ENCODE measurements at places on chromosomes 11 and 22.

DNA sequence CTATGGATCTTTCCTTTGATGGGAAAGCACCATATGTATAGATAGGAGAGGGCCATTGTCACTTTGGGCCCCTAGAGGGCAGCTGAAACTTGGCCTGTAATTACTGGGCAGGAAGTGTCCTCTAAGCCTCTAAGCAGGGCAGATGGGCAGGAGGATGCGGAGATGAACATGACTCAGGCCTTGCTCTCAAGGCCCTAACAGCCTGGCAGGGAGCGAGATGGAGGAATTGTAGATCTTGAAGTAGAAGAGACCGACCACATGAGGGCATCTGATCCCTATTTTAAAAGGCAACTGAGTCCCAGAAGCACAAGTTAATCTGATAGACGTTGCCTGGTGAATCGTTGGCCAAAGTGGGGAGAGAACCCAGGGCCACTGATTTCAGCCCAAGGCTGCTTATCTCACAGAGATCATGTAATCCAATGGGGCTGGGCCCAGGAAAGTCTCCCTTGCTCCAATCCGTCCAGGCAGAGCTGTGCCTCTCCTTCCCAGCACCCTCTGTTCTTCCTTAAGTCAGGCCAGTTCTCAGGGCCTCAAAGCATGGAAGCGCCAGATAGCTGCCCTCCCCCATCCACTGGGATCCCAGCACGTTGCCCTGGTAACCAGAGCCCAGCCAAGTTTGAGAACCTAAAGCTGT is 2.5 kb upstream of the SEPTIN3 start:
- DNase-seq = no peak

GRCh38 chr11:128520888-128521681 is 66.3 kb downstream of the ETS1 start:
- DNase-seq = no peak

DNA sequence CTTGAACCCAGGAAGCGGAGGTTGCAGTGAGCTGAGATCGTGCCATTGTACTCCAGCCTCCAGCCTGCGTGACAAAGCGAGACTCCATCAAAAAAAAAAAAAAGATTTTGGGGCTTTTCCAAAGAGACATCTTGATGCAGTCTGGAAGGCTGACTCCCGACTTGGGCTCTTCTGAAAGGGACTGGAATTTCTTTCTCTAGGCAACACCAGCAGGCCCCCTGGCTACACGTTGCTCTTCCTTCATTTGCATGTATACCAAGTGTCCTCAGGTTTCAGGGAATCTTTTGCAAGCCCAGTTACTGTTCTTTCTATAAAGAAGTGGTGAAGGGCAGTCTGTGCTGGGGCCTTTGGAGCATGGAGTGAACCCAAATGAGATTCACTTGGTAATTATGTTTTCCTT is 211.0 kb downstream of the GRIK4 start:
- DNase-seq = no peak

DNA sequence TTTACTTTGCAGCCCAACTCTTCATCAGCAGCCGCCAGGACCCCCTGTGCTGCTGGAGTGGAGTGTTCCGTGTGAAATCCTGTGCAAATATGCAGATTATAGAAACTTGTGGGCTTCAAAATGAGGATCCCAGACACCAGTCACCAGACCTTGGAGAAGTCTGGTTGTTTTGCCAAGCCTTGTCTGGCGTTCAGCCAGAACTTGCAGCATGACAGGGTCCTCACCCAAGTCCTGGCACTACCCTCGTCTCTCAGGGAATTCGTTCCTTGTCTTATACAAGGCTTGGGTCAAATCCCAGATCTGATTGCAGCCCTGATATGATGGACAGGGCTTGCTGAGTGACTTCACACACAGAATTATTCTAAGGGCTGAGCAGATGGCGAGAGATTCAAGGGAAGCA is 18.9 kb downstream of the SHISAL1 start:
- no peak for DNase-seq

DNA sequence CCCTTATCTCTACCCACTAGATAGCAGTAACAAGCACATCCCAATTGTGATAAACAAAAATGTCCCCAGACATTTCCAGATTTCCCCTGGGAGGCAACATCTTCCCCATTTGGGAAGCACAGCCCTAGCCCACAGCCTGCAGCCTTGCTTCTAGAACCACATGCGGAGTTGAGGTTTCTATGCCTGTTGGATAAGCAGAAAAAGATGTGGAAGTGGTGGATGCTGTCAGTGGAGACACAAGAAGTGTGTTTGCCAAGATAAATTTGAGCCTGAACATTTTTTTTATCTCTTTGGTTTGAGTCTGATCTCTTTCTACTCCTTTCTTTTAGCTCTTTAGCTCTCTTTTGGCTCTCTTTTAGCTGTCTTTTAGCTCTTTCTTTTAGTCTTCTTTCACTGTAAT is 884.5 kb downstream of the NTM start:
- DNase-seq = no peak

GRCh38 chr11:80519596-80520506 is 1079.0 kb upstream of the TENM4 start:
- DNase-seq = no peak

DNA sequence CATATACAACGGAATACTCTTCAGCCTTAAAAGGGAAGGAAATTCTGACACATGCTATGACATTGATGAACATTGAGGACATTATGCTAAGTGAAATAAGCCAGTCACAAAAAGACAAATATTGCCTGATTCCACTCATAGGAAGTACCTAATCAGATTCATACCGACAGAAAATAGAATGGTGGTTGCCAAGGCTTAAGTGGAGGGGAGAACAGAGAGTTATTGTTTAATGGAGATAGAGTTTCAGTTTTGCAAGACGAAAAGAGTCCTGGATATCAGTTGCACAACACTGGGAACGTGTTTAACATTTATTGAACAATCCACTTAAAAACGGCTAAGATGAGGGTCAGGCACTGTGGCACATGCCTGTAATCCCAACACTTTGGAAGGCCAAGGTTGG is 45.6 kb upstream of the HIPK3 start:
- DNase-seq = no peak

DNA sequence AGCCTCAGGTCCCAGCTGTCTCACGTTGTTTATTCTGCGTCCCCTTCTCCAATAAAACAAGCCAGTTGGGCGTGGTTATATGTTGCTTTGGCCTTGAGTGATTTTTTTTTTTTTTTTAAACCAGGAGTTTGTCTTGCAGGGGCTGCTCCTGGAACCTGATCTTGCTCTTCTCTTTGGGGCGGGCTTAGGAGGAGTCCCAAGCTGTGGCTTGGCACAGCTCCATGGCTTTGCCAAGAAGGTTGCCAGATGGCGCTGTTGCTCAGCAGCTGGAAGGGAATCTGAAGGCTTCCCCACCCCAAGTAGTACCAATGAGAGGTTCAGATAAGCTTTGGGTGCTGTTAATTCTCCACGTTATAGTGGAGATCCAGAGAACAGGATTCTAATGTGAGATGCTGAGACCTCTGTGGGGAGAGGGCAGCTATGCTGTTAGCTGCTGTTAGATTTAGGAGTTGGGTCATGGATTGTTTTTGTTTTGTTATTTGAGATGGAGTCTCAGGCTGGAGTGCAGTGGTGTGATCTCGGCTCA is 2.0 kb upstream of the FERMT3 start:
- peak; percentile 74 for DNase-seq

- DNase-seq = no peak
Measured at GRCh38 chr11:134519788-134520187, 107.7 kb upstream of the B3GAT1 start.

- no peak for DNase-seq
Measured at GRCh38 chr11:64357904-64358535, 942 bp upstream of the RPS6KA4 start.

All from GM19239 (cell line).